ENCODE measurements at places on chromosomes 2 and 18. TPM values are rescaled to one million over a fixed set of nuclear protein-coding genes. Genes with fewer than 3 reads are reported as not detected.

The ZNF892 gene
- 4.8 TPM for total RNA-seq

The SERPINB12 gene
- total RNA-seq: not detected

The SFXN5 gene
- 8.9 TPM for total RNA-seq

The UPP2 gene
- not detected for total RNA-seq

The DYSF gene
- total RNA-seq: 96.5 TPM

The TRIM43 gene
- not detected for total RNA-seq

The ACMSD gene
- total RNA-seq: not detected

The STAT4 gene
- total RNA-seq: 0.40 TPM

The REG3A gene
- not detected for total RNA-seq

The ICOS gene
- total RNA-seq: not detected

The GPAT2 gene
- 4.6 TPM for total RNA-seq

The GKN1 gene
- total RNA-seq: not detected

The STAM2 gene
- total RNA-seq: 12.4 TPM

The PLGLB1 gene
- total RNA-seq: 1.4 TPM

The LYPD6B gene
- total RNA-seq: not detected

The ASAP2 gene
- 26.2 TPM for total RNA-seq

The FRZB gene
- total RNA-seq: 0.79 TPM

The MROH2A gene
- total RNA-seq: not detected

The TBC1D8 gene
- 96.8 TPM for total RNA-seq
